ENCODE measurements at places on chromosomes 7 and 10. TPM values are rescaled to one million over a fixed set of nuclear protein-coding genes. Genes with fewer than 3 reads are reported as not detected.

Gene CPED1
- total RNA-seq: 290 TPM

Gene REEP3
- total RNA-seq: 10.3 TPM

Gene MBL2
- not detected for total RNA-seq

Gene CISD1
- 82.7 TPM for total RNA-seq

GRCh38 chr7:131482800-131483199 lies 73.6 kb downstream of the PODXL start:
- no peak overlapping the region for H3K27ac ChIP-seq
- DNase-seq: no peak
- no peaks in the 10 kb centered on the region for H3K27me3 ChIP-seq
- H3K4me3 ChIP-seq: no peak overlapping the region

- no peaks in the 10 kb centered on the region for H3K36me3 ChIP-seq
- H3K27ac ChIP-seq: no peak overlapping the region
- H3K4me3 ChIP-seq: no peak overlapping the region
- no peak for DNase-seq
Observed at GRCh38 chr10:18409599-18410397, 241.6 kb downstream of the NSUN6 start.

DNA sequence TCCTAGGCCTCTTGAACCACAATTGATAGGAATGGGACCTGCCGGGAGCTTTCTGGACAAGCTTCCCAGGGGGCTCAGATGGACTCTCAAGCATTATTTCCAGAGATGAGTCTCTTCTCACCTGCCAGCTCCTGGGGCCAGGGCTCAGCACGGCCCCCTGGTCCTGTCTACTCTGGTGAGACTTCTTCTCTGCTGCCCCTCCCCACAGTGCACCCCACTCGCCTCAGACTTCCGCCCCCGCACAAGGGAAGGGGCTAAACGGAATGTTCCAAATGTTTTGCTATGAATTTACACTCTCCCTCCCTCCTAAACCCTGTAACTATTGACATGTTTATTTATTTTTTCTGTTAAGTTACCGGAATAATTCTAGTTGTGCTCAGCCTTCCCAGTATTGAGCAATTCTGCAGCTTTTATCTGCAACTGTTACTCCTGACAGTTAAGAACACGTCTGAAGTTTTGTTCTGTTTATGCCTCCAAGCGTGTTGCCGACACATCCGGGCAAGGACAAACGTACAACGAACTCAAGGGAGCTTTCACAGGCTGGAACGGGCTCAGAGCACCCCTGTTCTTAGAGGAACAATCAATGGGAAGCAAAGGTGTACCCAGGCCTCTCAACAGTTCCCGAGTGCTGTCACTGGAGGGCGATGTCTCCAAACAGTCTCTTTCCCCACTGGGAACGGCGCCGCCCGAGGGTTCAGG lies 55.2 kb downstream of the FHIP2A start:
- peak; percentile 43 for DNase-seq
- peaks cover 2% of the 10 kb centered on the region for H3K4me1 ChIP-seq
- H3K27ac ChIP-seq: no peak overlapping the region
- H3K27me3 ChIP-seq: no peaks in the 10 kb centered on the region
- no peak overlapping the region for H3K4me3 ChIP-seq

GRCh38 chr7:150909200-150909995 lies 57.1 kb downstream of the AOC1 start:
- peaks cover 8% of the 10 kb centered on the region for H3K27me3 ChIP-seq
- no peaks in the 10 kb centered on the region for H3K36me3 ChIP-seq
- DNase-seq: no peak
- H3K4me3 ChIP-seq: no peak overlapping the region
- H3K27ac ChIP-seq: no peak overlapping the region

- H3K27ac ChIP-seq: no peak overlapping the region
- H3K4me1 ChIP-seq: peaks cover under 1% of the 10 kb centered on the region
- no peaks in the 10 kb centered on the region for H3K36me3 ChIP-seq
- H3K4me3 ChIP-seq: no peak overlapping the region
Observed at GRCh38 chr7:112199672-112200071, 6.5 kb downstream of the DOCK4 start.

- H3K27me3 ChIP-seq: no peaks in the 10 kb centered on the region
- no peaks in the 10 kb centered on the region for H3K36me3 ChIP-seq
- H3K27ac ChIP-seq: no peak overlapping the region
- H3K4me1 ChIP-seq: no peaks in the 10 kb centered on the region
- DNase-seq: no peak
- H3K4me3 ChIP-seq: no peak overlapping the region
Observed at GRCh38 chr10:88236121-88236743, 346.9 kb downstream of the RNLS start.

GRCh38 chr10:122551450-122551849 lies 9.1 kb upstream of the DMBT1 start:
- no peaks in the 10 kb centered on the region for H3K4me1 ChIP-seq
- no peak overlapping the region for H3K4me3 ChIP-seq
- H3K36me3 ChIP-seq: no peaks in the 10 kb centered on the region
- DNase-seq: no peak
- H3K27me3 ChIP-seq: peaks cover 7% of the 10 kb centered on the region

GRCh38 chr10:130160775-130161174 lies 24.6 kb downstream of the GLRX3 start:
- peaks cover 63% of the 10 kb centered on the region for H3K36me3 ChIP-seq
- no peak overlapping the region for H3K27ac ChIP-seq
- H3K4me3 ChIP-seq: no peak overlapping the region
- no peak for DNase-seq
- H3K27me3 ChIP-seq: no peaks in the 10 kb centered on the region

- no peak overlapping the region for H3K27ac ChIP-seq
- no peak overlapping the region for H3K4me3 ChIP-seq
- DNase-seq: no peak
- no peaks in the 10 kb centered on the region for H3K4me1 ChIP-seq
- H3K27me3 ChIP-seq: no peaks in the 10 kb centered on the region
Observed at GRCh38 chr10:8437896-8438295, 383.4 kb downstream of the GATA3 start.

All from K562 (cell line).